Hypothalamus (tissue), 51 donors: ENCODE measurements at places on chromosomes 4 and X.
A peak's percentile ranks its signal among the peaks of the same experiment; 100 is the strongest.

- DNase-seq, result no peak
Measured at GRCh38 chr4:76055421-76055820, 19.1 kb upstream of the ART3 start.

DNA sequence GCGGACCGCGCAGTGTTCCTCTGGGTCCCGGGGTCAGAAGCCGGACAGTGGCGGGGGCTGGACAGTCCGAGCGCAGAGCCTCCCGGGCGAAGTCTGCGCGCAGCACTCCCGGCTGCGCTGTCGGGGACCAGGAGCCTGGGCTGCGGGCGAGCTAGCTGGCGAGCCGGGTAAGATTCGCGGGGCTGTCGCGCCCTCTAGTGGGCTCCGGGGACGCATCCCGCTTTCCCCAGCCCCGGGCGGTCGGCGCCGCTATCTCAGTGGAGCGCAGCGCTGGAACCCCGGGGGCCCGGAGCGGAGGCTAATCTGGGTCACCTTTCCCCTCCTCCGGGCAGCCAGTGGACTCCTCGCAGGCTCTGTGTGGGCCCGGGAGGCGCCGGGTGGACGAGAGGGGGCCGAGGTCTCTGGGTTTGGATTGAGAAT, 4.2 kb downstream of the PDGFRA start:
- peak; percentile 54 for DNase-seq

GRCh38 chr4:84394386-84394785, 104.7 kb downstream of the NKX6-1 start:
- no peak for DNase-seq

GRCh38 chr4:14221176-14221575, 593.7 kb upstream of the BOD1L1 start:
- DNase-seq, result no peak

- DNase-seq, result no peak
Measured at GRCh38 chr4:53507671-53508286, 83.5 kb downstream of the LNX1 start.

DNA sequence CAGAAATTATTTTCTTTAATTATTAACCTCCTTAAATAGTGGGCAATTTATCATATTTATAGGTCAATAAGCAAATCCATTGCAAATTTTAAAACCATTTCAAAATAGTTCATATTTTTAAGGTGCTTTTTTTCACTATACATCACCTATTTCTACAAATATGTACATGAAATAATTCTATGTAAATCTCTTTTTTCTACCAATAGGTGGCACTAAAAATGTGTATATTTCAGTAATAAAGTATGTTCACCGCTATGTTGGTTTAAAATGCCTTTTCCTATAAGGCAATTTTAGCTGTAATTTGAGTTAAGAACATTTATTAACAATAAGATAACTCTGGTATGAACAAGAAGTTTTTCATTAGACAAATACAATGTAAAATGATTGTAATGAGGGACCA, 672.2 kb downstream of the KCTD8 start:
- no peak for DNase-seq
